ENCODE measurements at places on chromosomes 3 and 15. TPM values are rescaled to one million over a fixed set of nuclear protein-coding genes. Genes with fewer than 3 reads are reported as not detected.

The PCNP gene
- total RNA-seq, result 117 TPM

The SCAMP2 gene
- total RNA-seq, result 56.1 TPM

The ADGRG7 gene
- not detected for total RNA-seq

The FAM240A gene
- total RNA-seq, result not detected

DNA sequence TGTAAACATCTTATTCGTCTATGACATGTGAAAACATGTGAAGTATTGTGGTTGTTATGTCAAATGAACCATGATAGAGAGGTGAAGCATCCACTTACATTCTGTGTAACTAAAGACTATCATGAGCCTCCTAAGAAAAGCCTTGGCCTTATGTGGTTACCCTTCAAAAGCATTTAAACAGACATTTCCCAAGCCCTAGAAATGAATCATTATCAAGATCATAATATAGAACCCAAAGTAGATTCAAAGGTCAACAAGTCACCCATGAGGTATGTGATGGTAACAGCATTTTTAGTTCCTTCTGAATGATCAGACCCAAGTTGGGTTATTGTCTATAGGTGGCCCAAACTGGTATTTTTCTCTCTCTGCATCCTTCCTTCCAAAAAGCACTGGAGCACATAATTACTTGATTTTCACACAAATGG, 408.0 kb downstream of the TBL1XR1 start:
- no peaks in the 10 kb centered on the region for H3K27me3 ChIP-seq
- no peaks in the 10 kb centered on the region for H3K36me3 ChIP-seq
- DNase-seq, result no peak
- no peak overlapping the region for H3K4me3 ChIP-seq
- H3K27ac ChIP-seq, result no peak overlapping the region

DNA sequence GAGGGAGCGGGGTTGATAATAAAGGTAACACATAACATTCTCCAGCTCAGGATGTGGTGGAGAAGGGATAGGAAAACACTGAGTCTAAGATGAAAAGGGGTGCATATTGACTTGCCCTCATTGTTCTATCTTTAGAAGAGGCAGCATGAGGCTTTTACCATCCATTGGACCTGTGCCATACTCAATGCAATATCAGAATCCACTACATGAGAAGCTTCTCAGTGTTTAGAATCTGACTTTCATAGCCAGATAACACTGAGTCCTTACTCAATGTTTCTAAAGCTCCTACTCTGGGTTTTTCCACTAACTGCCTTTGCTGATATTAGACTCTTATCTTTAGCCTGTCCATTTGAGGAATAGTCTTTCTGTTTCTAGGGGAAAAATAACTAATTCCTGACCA, 24.3 kb upstream of the GADL1 start:
- H3K36me3 ChIP-seq, result no peaks in the 10 kb centered on the region
- no peaks in the 10 kb centered on the region for H3K4me1 ChIP-seq
- no peak overlapping the region for H3K4me3 ChIP-seq
- no peak for DNase-seq
- H3K27me3 ChIP-seq, result no peaks in the 10 kb centered on the region

DNA sequence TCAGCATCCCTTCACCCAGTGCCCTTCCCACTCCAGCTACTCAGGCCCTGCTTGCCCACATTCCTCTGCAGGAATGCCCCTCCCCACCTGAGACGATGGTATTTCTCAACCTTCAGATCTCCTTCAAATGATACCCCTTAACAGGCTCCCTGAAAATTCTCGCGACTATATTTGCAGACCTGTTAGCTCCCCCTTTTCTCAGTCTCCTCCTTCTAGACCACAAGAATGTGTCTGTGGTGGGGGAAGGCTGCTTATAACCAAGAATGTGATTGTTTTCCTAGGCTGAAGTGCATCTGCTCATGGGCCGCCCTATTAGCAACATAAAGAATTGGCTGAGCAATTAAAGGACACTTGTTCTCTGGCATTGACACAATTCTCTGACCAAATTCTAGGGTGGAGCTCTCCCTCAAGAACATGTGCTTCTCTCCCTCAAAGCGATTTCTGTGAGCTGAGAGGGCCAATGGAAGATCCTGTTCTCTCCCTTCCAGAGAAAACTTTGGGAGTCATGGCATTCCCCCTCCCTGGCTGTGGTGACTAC, 19.1 kb upstream of the LIMD1 start:
- no peak for DNase-seq
- no peak overlapping the region for H3K4me3 ChIP-seq
- H3K27ac ChIP-seq, result no peak overlapping the region
- H3K4me1 ChIP-seq, result no peaks in the 10 kb centered on the region
- H3K27me3 ChIP-seq, result no peaks in the 10 kb centered on the region

- peaks cover 15% of the 10 kb centered on the region for H3K4me1 ChIP-seq
Observed at GRCh38 chr3:125375950-125376679, 990 bp upstream of the ZNF148 start.

DNA sequence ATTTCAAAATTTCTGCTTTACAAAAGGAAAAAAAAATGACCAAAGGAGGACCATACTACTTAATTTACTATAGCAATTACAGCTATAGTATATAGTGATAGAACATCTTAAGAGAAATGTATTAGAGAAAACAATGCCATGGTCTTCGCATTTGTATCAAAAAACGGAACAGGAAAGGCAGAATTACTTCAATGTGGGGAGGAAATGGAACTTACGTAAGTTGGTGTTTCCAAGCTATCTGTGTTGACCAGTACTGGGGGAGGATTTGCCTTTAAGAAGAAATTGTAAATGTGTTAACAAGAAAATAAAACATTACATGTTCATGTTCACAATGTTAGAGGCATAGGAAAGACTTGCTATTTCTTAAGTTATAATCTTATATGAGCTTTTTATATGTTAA, 119.9 kb upstream of the MELTF start:
- peaks cover 14% of the 10 kb centered on the region for H3K36me3 ChIP-seq
- peaks cover 13% of the 10 kb centered on the region for H3K4me1 ChIP-seq
- peaks cover 8% of the 10 kb centered on the region for H3K27me3 ChIP-seq
- DNase-seq, result no peak

- peaks cover 4% of the 10 kb centered on the region for H3K4me1 ChIP-seq
- DNase-seq, result peak; percentile 36
- H3K27ac ChIP-seq, result no peak overlapping the region
Observed at GRCh38 chr3:48400824-48401433, 28.9 kb downstream of the FBXW12 start.

Data from endothelial cell (in vitro differentiated cells).